ENCODE measurements at places on chromosomes 6 and 20.

- DNase-seq, result no peak
Observed at GRCh38 chr20:57317316-57317788, 12.3 kb upstream of the SPO11 start.

- DNase-seq, result no peak
Observed at GRCh38 chr6:122389704-122390372, 9.6 kb upstream of the HSF2 start.

DNA sequence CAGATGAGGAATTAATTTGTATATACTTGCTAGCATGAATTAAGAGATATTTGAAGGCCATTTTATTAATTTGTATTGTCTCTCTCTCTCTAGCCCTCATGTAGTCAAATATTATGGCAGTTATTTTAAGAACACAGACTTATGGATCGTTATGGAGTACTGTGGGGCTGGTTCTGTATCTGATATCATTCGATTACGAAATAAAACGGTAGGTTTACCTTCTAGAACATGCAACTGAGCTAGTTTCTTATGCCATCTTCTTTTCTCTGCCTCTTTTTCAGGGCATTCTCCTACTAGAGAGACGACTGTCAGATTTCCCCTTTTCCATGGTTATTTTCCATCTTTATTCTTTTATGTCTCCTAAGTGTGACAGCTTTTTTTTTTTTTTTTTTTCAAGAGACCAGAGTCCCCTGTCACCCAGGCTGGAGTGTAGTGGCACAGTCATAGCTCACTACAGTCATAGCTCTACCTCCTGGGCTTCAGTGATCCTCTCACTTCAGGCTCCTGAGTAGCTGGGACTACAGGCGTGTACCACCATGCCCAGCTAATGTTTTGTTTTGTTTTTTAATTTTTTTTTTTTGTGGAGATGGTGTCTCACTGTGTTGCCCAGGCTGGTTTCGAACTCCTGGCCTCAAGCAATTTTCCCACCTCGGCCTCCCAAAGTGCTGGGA, 15.6 kb downstream of the STK4 start:
- no peak for DNase-seq

DNA sequence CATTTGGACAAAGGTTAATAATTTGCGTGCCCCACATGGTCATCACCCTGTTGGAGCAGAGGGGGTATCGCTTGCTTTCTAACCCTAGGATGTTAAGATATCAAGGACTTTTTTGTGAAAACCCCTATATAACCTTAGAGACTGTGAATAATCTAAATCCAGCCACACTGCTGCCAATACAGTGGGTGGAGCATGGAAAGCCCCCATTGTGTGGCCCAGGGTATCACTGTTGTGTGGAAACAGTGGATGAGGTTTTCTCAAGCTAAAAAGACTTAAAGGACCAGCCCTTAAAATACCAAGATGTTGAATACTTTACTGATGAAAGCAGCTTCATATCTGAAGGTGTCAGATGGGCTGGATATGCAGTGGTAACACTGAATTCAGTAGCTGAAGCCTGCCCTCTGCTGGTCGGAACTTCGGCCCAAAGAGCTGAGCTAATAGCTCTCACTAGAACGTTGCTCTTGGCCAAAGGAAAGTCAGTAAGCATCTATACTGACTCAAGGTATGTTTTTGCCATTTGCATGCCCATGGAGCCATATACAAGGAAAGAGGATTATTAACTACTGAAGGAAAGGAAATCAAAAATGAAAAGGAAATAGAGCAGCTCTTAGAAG, 695.2 kb downstream of the PHF3 start:
- no peak for DNase-seq

DNA sequence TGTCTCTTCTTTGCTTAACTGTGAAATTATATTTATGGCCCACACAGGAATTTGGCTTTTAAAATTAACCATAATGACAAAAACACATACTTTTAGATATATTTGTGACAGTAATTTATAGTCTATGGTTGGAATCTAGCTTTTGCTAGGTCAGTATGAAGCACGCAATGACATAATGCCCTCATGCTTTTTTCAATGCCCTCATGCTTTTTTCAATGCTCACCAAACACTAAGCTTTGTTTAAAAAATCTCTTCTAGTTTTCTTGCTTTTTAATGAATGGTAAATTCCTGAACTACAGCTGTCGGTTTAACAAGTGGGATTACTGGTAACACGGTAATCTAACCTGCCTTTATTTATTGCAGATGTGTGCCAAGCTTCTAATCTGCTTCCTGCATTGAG, 12.7 kb downstream of the CCN6 start:
- no peak for DNase-seq

Measured in AG09309 (cell line).